ENCODE measurements at places on chromosomes 5 and 9.
A peak's percentile ranks its signal among the peaks of the same experiment; 100 is the strongest.

DNA sequence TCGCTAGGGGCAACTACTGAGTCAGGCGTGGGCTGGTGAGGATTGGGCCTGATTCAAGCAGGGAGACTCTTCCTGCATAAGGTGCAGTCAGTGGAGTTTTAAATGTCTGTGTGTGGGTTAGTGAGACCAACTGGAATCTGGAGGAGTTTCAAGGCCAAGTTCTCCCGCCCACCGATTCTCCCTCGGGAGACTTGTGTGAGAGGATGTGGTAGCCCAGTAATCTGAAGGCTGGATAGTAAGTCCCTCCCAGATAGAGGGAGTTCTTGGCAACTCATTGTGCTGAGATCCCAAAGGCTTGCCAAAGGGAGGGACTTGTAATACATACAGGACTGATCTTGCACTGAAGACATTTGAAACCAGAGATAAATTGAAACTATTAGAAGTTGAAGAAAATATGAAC lies 51.8 kb downstream of the WDR36 start:
- no peaks in the 10 kb centered on the region for H3K4me1 ChIP-seq
- H3K36me3 ChIP-seq = no peaks in the 10 kb centered on the region
- H3K4me3 ChIP-seq = no peak overlapping the region
- H3K27ac ChIP-seq = no peak overlapping the region

DNA sequence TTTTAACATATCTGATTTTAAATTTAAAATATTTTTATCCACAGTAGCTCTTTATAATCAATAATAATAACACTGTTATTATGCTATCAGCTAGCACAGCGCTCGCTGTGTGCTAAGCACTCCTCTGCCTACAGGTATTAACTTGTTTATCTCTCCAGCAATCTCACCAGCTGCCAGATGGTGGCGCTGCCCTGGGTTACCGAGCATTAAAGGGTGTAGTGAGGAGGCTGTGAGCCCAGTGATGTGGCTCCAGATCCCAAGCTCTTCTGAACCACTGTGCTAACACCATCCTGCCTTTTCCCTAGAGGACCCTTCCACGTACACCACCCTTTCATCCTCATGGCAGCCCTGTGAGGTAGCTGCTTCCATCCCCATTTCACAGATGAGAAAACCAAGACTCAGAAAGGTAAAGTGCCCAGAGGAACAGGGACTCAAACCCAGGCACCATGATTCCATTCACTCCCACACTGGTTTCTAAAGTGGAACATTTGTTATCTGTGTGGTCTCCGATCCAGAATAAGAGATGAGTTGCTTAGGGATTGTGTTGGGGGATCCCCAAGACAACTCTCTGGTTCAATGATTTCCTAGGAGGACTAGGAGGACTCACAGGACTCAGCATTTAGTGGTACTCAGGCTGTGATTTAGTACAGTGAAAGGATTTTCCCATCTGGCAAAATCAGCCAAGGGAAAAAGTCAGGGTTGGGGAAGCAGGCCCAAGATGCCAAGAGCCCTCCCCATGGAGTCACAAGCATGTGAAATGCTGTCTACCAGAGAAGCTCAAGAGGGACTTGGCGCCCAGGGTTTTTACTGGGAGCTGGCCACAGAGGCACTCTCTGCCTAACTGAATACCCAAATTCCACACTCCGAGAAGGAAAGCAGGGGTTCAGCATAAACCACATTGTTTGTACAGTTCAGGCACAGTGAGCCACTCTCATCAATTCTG lies 7.0 kb downstream of the IGFBPL1 start:
- peaks cover 8% of the 10 kb centered on the region for H3K4me1 ChIP-seq
- H3K27ac ChIP-seq = no peak overlapping the region
- no peak overlapping the region for H3K4me3 ChIP-seq
- H3K36me3 ChIP-seq = no peaks in the 10 kb centered on the region
- DNase-seq = peak; percentile 48

DNA sequence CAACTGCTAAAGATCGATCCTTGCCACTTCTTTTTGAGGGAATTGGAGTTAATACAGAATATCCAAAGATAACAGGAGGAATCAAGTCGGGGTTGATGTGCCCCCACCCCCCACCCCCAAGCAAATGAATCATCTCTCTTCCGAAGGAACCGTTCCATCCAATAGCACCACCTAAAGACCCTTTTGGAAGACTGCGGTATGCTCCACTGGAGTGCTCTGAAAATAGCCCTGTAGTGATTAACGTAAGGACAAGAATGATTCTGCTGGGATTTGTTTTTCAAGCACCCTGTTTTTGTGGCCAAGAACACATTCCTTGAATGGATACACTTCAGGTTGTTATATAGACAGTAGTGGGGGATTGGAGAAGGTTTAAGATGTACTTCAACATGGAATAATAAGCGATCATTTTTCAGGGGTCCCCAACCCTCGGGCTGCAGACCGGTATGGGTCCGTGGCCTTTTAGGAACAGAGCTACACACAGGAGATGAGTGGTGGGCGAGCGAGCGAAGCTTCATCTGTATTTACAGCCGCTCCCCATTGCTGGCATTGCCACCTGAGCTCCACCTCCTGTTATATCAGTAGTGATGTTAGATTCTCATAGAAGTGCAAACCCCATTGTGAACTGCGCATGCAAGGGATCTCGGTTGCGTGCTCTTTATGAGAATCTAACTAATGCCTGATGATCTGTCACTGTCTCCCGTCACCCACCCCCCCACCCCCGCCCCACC lies 44.5 kb upstream of the TMEM252 start:
- no peak overlapping the region for H3K27ac ChIP-seq
- no peak for DNase-seq
- H3K4me3 ChIP-seq = no peak overlapping the region
- H3K4me1 ChIP-seq = no peaks in the 10 kb centered on the region

DNA sequence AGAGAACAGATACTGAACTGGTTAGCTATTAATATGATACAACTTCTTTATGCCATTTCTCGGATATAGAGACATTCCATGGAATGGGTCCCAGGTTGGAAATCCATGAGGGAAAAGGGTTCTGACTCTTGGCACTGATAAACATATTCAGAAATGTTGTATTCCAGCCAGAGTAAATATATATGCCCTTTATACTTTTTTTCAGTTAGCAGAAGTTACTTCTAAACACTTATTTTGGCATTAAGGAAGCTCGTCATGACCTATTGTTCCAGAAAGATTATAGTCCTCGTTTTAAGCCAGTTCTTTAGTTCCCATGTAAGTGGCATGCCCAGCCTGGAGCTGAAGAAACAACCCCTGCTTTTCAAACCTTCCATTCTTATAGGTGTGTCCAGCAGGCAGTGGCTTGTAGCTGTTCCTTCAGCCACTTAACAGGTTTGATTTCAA lies 181.6 kb downstream of the CD180 start:
- no peaks in the 10 kb centered on the region for H3K36me3 ChIP-seq
- no peaks in the 10 kb centered on the region for H3K27me3 ChIP-seq
- peaks cover 77% of the 10 kb centered on the region for H3K4me1 ChIP-seq
- no peak for DNase-seq
- H3K27ac ChIP-seq = peak overlapping the region; percentile 84

- no peaks in the 10 kb centered on the region for H3K36me3 ChIP-seq
- H3K4me3 ChIP-seq = no peak overlapping the region
- DNase-seq = no peak
- H3K4me1 ChIP-seq = no peaks in the 10 kb centered on the region
Measured at GRCh38 chr5:167280111-167280510, 1011.3 kb upstream of the WWC1 start.

- H3K27me3 ChIP-seq = peaks cover 1% of the 10 kb centered on the region
- no peak overlapping the region for H3K4me3 ChIP-seq
- H3K27ac ChIP-seq = no peak overlapping the region
- no peak for DNase-seq
- H3K36me3 ChIP-seq = no peaks in the 10 kb centered on the region
Measured at GRCh38 chr5:168879929-168880328, 300.8 kb upstream of the PANK3 start.

GRCh38 chr5:149073213-149073612 lies 10.4 kb upstream of the SH3TC2 start:
- no peak for DNase-seq
- H3K27me3 ChIP-seq = no peaks in the 10 kb centered on the region
- H3K4me3 ChIP-seq = no peak overlapping the region
- H3K36me3 ChIP-seq = no peaks in the 10 kb centered on the region

DNA sequence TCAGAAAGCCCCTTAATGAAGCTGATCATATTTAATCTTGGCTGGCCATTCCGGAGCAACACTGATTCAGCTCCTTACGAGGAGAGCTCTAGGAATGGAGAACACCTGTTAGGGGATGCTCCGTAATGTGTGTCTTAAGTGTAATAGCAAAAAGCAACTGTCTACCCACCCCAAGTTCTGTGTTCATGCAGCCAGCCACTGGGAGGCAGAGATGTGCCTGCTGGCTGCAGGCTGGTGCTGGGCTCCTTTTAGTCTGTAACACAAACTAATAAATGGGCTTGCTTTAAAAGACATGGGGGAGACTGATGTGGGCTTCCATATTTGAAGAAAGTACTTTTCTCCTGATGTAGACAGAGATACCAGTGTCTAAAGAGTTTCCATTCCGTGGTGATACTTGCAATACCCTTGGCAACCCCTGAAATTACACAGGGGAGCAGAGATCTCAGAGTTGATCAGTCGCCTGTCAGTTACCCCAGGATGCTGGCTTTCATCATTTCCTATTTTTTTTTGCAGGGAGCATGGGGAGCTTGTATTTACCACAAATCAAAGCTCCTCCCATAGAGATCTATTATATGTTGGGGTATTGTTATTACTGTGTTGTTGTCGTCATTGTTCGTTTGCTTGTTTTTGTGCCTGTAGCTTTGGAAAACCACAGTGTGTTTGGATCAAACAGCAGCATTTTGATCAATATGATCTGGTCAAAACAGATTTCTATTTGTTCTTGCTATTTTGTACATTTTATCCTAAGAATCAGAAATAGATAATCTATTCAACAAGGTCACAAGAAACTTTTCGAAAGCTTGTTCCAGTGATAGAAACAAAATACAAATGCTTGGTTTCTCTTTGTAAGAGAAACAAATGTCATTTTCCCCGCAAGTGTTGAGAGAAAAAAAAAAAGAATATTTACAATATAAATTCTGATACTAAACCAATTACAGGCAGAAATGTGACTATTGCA lies 65.8 kb downstream of the MTX3 start:
- no peaks in the 10 kb centered on the region for H3K27me3 ChIP-seq
- peak; percentile 12 for DNase-seq
- no peak overlapping the region for H3K27ac ChIP-seq
- no peaks in the 10 kb centered on the region for H3K36me3 ChIP-seq
- H3K4me1 ChIP-seq = no peaks in the 10 kb centered on the region
- H3K4me3 ChIP-seq = no peak overlapping the region

- H3K27ac ChIP-seq = no peak overlapping the region
- H3K4me3 ChIP-seq = no peak overlapping the region
Measured at GRCh38 chr9:133155156-133155555, 8.6 kb downstream of the GBGT1 start.

- H3K27ac ChIP-seq = no peak overlapping the region
- no peaks in the 10 kb centered on the region for H3K36me3 ChIP-seq
- no peak for DNase-seq
- no peak overlapping the region for H3K4me3 ChIP-seq
- H3K4me1 ChIP-seq = no peaks in the 10 kb centered on the region
Measured at GRCh38 chr9:8241201-8241600, 441.6 kb upstream of the DMAC1 start.

DNA sequence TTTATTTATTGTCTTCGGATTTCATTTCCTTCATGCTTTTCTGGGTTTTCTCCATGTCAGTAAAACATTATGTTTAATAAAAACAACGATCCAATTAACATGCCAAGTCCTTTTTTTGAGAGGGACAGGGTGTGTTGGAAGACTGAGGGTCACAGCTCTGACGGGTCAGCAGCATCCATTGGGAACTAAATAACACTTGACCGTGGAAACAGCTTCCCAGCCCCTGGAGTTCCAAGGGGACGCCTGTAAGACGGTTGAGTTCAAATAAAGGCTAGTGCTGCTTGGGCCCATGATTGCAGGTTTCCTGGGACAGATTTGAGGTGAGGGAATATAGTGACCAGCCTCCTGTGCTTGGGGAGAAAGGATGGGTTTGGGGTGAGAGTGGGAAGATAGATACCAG lies 30.4 kb upstream of the NEURL1B start:
- DNase-seq = no peak

DNA sequence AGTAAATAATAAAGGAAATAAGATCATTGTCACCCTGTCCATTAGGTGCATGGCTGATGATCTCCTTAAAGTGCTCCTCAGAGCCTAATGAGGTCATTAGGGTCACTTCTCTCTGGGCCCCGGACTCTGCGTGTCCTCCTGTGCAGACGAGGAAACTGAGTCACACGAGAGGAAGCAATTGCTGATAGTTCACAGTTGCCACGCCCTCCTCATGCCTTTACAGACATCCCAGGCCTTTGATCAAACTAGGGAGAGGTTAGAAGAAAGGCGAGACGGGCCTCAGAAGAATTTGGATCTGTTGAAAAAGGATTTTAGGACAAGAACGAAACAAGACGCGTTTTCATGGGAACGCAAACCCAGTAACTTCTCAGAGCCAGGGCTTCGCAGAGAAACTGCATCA lies 32.0 kb upstream of the MSX2 start:
- no peaks in the 10 kb centered on the region for H3K36me3 ChIP-seq
- peak overlapping the region; percentile 88 for H3K27ac ChIP-seq
- H3K4me3 ChIP-seq = no peak overlapping the region
- H3K4me1 ChIP-seq = peaks cover 37% of the 10 kb centered on the region
- peak; percentile 48 for DNase-seq
- no peaks in the 10 kb centered on the region for H3K27me3 ChIP-seq

GRCh38 chr5:89703817-89704216 lies 705.7 kb downstream of the CETN3 start:
- no peaks in the 10 kb centered on the region for H3K27me3 ChIP-seq
- H3K27ac ChIP-seq = no peak overlapping the region
- no peak overlapping the region for H3K4me3 ChIP-seq
- peaks cover 10% of the 10 kb centered on the region for H3K4me1 ChIP-seq

- H3K36me3 ChIP-seq = no peaks in the 10 kb centered on the region
- H3K4me1 ChIP-seq = no peaks in the 10 kb centered on the region
- H3K4me3 ChIP-seq = no peak overlapping the region
- no peak overlapping the region for H3K27ac ChIP-seq
Measured at GRCh38 chr5:104734046-104734445, 1171.5 kb upstream of the NUDT12 start.

DNA sequence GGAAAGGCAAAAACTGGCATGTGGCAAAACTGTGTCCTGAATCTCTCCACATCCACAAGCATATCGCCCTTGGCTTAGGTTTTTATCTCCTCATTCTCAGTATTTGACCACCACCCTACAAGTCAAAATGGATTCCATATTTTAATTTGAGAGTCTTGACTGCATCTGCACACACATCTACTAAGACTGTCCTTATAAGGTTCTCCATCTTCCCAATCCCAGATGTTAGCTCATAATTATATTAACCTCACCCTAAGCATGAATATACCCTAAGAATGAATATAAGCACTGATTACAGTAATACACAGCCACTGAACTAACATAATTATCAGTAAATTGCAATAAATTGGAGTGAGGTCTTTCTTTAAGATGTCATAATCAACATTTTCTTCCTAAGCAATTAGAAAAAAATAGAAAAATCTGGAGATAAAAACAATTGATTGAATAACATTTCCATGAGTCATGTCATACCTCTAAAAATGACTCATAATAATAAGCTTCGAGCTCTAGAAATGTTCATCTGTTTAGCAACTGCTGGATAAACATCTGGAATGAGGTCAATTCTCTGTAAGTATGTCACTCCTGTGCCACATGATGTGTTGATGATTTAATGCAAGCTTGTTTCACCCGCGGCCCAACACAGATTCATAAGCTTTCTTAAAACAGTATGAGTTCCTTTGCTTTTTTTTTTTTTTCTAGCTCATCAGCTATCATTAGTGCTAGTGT lies 39.9 kb upstream of the PAM start:
- H3K27ac ChIP-seq = no peak overlapping the region
- no peak overlapping the region for H3K4me3 ChIP-seq
- H3K36me3 ChIP-seq = no peaks in the 10 kb centered on the region
- H3K27me3 ChIP-seq = no peaks in the 10 kb centered on the region
- DNase-seq = no peak
- H3K4me1 ChIP-seq = no peaks in the 10 kb centered on the region

Measured in Caco-2 (cell line).